ENCODE measurements at places on chromosomes 16 and 17.

GRCh38 chr16:31186930-31187807 lies 7.2 kb downstream of the FUS start:
- no peak for DNase-seq

DNA sequence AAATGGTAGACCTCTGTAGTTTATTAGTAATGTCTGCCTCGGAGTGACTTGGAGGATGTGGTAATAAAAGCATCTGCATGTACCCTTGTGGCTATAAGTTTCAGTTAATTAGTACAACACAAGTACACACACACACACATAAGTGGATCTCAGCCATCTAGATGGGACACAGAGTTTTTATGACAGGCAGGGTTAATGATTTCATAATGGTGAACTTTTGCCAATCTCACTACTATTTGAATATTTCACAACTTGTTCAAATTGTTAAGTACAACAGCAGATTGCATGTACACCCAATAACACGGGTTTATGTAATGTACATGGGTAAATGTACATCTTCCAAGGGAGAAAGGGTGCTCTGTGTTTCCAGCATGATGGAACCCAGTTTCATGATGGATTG lies 511.3 kb upstream of the HSBP1 start:
- no peak for DNase-seq

DNA sequence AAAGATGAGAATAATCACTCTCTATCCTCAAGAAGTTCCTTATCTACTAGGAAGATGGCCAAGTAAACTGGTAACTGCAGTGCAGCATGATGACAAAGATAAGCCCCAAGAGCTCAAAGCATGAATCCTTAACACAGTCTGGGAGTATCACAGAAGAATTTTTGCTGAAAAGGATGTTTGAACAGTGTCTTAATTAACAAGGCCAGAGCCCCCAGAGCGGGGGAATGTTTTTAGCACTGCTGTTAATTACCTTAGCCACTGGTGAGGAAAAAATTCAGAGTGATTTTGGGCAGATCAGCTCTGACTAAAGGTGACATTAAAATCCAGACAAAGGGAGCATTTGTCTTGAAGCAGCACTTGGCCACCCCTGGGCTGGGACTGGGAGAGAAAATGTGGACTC lies 30.1 kb downstream of the ADAMTS18 start:
- DNase-seq, result no peak

- DNase-seq, result no peak
Measured at GRCh38 chr17:7347630-7348477, 4.1 kb upstream of the KCTD11 start.

GRCh38 chr17:78718575-78719208 lies 63.4 kb downstream of the CYTH1 start:
- DNase-seq, result no peak

- DNase-seq, result no peak
Measured at GRCh38 chr16:87484487-87485331, 8.1 kb downstream of the ZCCHC14 start.

- no peak for DNase-seq
Measured at GRCh38 chr16:30521476-30521872, 4.9 kb downstream of the ZNF768 start.

GRCh38 chr16:71919035-71919434 lies 23.7 kb downstream of the IST1 start:
- no peak for DNase-seq

DNA sequence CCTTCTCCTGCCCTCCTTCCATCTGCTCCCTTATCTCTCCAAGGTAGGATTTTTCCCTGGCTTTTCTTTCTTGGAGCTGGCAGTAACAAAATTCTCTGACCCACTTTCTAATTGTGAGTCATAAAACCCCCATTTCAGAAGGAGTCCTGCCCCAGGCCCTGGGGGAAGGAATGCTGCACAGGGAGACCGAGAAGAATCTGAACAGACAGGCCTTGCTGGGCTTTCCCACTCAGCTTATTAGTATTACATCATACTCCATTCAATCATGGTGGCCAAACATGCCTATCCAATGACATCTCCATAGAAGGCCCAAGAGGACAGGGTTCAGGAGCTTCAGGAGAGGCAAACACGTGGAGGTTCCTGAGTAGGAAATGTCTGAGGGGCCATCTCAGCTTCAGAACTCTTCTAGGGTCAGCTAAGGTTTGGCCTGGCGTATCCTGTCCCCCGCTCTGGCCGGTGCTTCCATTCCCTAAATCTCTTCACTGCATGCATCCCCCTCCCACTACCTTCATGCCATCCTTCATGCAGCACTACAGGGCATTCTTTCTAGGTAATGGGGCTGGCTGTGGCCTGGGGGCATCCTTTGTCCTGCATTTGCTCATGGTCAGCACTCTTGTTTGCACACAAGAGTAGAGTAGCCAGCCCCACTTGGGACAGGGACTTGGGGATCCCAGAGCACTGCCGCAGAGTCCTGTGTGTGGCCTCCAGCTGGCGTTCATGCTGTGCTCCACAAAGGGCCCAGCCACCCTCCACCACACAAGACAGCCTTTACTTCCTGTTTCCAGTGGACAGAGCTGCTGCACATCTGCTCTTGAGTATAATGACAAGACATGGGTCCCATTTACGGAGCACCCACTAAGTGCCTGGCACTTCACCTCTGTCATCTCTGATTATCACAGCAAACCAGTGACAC lies 8.2 kb downstream of the SLC6A2 start:
- DNase-seq, result no peak

DNA sequence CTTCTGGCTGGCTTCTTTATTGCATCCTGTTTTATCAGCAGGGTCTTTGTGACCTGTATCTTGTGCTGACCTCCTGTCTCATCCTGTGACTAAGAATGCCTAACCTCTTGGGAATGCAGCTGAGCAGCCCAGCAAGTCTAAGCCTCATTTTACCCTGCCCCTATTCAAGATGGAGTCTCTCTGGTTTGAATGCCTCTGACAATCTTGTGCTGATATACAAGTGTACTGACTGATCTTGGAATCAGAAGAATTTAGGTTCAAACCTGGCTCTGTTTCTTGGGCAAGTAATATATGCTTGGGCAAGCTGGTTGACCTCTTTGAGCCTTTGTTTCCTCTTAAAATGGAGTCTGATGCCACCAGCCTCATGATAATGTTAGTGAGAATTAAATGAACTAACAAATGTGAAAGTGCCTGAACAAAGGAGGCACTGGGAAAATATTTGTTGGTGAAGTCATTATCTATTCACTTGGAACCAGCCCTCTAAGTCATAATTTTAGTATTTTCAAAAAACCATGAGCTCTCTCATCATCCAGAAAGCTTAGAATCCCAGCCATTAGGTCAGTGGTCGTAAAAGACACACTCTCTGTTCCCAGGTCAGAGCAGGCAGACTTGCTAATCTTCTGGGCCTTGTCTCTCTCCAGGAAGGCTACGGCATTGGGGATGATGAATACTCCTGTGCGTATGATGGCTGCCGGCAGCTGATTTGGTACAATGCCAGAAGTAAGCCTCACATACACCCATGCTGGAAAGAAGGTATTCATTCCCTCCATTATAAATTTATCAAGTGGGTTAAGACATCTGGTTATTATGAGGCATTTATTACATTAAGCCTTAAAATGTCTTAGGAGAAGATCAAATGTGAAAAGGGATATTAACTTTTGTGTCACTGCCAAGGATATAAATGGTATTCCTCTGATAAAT lies 18.1 kb upstream of the ARL2BP start:
- no peak for DNase-seq

- no peak for DNase-seq
Measured at GRCh38 chr16:59605706-59606105, 871.6 kb upstream of the GOT2 start.

- no peak for DNase-seq
Measured at GRCh38 chr17:27244491-27245223, 49.3 kb upstream of the WSB1 start.

- DNase-seq, result no peak
Measured at GRCh38 chr16:69916462-69916861, 34.7 kb upstream of the CLEC18A start.

DNA sequence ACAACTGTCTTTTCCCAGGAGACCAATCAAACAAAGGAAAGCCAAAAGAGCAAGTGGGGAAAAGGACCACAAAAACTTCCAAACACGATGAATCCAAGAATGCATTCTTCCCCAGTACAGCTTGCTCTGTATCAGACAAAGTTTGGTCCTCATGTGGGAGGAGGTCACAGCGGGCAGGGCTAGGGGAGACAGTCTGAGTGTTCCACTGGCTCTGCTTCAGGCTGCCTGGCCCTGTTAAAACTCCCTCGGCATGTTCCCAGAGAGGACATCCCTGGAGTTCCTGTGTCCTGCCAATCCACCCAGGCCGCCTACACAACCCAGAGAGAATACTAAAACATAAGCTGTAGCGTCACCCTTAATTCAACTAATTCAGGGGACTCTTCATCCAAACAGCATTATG lies 415.1 kb upstream of the DYNLRB2 start:
- no peak for DNase-seq

DNA sequence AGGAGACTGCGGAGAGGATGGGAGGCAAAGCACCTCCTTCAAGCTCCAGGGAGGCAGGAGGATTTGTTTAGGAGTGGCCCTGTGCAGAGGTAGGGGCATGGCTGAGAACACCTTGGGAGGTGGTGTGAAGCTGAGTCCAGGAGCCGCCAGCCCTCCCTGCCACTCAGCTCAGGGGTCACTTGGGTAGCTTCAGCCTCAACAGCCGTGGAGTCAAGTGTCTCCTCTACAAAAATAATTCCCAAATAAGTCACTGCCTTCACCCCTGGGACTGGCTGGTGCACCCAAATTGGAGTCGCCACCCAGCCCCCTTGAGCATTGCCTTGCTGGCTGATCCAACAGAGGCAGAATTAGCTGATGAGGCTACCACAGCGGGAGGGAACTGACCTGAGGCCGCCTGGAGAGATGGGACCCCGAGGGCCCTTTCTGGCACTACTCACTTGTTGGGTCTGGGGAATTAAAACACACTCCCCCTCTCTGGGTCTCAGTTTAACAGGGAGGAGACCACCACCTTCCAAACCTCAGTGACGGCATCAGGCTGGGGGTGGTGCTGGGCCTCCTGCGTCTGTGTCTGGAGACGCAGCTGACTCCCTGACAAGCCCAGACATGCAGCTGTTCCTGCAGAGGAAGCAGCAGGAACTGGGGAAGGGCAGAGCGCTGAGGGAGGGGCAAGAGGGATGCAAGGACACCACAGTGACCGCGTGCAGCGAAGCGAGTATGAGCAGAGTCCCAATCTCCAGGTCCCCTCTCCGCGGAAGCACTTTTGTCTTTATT lies 87.9 kb upstream of the TOB1 start:
- no peak for DNase-seq

- no peak for DNase-seq
Measured at GRCh38 chr17:3935140-3935542, 18.9 kb upstream of the P2RX1 start.

GRCh38 chr17:65531256-65532100 lies 30.0 kb downstream of the AXIN2 start:
- DNase-seq, result no peak

DNA sequence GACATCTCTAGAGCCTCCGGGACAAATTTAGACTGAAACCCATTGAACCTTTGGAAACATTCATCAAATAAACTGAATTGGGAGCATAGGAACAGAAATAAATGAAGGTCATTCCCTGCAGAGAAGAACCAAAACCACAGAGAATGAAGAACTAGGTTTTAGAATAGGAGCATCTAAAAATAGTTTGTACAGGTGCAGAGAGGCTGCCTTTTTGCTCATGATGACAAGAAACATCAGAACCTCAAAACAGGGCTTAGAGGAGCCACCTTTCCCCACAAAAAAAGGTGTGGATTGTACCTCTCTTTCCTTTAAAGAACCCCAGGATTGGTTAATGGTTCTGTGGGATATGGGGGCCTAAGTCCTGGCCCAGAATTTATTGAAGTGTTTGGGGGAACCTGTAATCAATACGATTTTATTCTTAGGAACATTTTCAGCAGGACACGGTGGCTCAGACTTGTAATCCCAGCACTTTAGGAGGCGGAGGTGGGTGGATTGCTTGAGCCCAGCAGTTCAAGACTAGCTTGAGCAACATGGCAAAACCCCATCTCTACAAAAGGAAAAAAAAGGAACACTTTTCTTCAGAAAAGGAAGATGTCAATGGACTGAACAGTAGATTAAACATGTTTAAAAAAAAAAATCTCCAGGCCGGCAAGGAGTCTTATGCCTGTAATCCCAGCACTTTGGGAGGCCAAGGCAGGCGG lies 37.7 kb upstream of the SLC47A1 start:
- DNase-seq, result no peak

DNA sequence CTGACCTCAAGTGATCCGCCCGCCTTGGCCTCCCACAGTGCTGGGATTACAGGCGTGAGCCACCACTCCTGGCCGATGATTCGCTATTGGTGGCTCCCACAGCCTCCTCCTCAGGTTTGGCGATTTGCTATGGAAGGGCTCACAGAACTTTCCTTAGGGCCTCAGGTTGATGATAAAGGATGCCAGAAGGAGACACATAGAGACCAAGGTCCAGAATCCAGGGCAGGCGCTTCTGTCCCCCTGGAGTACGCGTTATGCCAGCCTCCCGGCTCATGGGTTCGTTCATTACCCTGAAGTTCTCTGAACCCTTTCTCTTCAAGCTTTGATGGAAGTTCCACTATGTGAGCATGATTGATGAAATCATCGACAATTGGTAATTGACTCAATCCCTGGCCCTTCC lies 19.9 kb downstream of the LGALS3BP start:
- DNase-seq, result no peak

GRCh38 chr17:6480303-6480675 lies 36.0 kb downstream of the PIMREG start:
- DNase-seq, result no peak

- no peak for DNase-seq
Measured at GRCh38 chr17:31515267-31515666, 123.8 kb downstream of the RAB11FIP4 start.

DNA sequence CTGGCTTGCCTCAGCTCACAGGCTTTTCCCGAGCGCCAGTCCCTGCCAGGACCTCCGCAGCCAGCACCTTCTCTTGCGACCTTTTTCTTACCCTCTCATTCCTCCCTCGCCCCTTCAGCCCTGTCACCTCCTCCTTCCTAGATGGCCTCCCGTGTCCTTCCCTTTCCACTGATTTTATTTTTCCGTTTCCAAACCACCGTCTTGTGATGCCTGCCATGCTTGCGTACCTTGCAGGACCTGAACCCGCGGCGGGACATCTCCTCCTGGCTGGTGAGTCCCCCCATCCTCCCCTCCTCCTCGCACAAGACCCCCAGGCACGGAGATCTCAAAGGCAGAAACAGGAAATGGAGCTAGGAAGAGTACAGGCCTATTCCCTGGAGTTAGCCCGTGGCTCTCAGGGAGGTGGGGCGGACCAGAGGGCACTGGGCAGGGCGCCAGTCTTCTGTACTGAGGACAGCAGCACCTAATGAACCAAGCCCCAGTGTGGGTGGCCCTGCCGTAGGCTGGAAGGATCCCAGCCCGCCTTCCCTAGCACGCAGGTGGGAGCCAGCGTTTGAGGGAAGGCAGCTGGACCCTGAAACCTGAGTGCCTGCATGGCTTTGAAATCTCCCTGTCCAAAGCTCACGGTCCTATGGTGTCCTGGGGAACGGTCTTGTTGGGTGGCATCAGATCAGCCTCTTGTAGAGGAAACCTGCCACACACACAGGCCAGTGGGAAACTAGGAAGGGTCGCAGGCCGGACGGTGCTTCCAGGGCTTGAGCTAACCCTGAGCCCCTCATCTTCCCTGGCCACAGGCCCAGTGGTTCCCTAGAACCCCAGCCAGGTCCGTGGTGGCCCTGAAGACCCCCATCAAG lies 612 bp downstream of the CISD3 start:
- DNase-seq, result no peak

GRCh38 chr17:69884356-69884755 lies 190.7 kb upstream of the KCNJ16 start:
- no peak for DNase-seq

Measured in NCI-H1048 (cell line).